Activated CD8-positive, alpha-beta T cell treated with anti-CD3 and anti-CD28 coated beads for 36 hours (primary cell): ENCODE measurements at places on chromosomes 7 and 10.

DNA sequence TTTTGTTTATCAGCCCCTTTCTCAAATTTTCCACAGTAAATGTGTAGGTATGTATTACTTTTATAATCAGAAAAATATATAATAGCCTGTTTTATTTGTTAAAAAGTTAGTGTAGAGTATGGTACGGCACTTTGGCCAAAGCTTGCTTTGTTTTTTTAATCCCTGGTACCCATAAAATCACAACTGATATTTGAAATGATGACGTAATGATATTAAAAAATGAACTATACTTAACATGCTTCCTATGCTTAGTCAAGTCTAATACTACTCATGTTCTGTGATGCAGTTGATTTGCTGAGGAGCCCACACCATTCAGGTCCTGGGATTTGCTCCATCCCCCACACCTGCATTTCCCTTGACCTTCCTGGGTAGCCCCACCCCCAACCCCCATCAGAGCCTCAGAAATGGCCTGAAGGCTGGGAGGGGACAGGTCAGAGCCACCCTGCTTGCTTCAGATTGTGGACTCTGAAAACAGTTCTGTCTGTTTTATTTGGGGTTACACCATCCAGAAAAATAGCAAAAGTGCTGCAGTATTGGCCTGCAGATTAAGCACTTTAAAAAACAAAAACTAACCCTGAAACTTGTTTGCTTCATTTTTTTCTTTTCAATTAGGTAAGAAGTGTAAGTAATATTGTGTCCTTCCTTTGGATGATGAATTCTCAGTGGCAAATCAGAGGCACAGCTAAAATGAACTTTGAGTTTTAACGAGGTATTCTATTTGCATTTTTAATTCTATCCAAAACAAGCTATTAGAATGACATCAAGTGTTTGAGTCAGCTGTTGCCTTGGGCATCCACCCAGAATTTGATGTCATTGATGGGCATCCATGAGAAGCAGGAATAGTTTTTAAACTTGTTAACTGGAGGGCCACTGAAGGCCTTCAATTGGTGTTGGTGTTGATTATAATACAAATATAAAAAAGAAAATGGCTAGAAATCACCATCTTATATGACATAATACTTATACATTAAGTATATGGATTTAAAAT lies 23.3 kb downstream of the PLCE1 start:
- DNase-seq, result no peak

DNA sequence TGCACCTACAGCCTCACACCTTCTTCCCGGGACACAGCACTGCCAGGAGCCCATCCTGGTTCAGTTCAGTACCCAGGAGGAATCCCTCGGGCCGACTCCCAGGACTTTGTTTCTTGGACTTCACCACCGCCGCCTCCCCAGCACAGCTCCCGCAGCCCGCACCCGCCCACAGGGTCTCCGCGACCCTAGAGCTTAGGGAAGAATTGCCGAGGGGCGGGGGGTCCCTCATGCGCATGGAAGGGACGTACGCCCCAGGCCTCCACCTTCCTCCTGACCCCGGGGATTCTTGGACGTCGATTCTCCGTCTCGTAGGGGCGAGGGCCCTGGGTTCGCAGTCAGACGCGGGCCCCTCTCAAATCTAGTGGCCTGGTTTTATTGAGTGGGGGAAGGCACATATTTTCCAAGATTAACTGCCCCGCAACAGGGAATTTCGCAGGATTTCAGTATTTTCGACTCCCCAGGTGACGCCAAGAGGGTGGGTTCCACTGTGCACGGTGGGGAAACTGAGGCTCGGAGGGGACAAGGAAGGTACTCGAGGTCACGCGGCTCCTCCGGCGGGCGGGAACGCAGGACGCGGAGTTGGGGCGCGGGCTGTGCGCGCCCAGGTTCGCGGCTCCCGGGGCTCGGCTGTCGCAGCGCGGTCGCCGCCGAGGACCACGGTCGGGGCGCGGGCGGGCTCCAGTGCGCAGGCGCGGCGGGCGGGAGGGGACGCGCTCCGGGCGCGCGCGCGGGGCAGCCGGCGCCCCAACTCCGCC lies at the start of gene ADCY1:
ADCY1 (plus strand) TSS at position 708 of the 755 bp plus-strand sequence. CDS start 176 bp downstream, outside the sequence.
- DNase-seq, result no peak

GRCh38 chr7:155789001-155789725 lies 23.1 kb downstream of the SHH start:
- no peak for DNase-seq

DNA sequence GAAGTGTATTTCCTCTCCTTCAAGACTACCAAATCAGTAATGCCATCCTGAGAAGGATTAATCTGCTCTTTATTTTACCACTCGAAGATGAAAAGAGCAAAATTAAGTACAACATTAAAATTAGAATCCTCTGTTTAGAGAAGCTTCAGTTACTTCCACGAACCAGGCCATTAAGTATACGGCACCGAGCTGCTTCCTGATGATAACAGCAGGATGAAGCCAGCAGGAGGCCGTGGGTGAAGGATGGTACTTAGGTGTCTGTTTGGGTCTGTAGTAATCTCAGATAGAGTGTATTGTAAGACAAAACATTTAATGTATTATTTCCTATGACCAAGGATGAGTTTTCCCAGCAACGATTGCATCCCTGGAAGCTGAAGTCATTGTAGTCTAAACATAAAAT lies 362.8 kb downstream of the SFMBT2 start:
- DNase-seq, result no peak

- DNase-seq, result no peak
These were observed 111.4 kb upstream of the GLCCI1 start for GRCh38 chr7:7857143-7857583.

DNA sequence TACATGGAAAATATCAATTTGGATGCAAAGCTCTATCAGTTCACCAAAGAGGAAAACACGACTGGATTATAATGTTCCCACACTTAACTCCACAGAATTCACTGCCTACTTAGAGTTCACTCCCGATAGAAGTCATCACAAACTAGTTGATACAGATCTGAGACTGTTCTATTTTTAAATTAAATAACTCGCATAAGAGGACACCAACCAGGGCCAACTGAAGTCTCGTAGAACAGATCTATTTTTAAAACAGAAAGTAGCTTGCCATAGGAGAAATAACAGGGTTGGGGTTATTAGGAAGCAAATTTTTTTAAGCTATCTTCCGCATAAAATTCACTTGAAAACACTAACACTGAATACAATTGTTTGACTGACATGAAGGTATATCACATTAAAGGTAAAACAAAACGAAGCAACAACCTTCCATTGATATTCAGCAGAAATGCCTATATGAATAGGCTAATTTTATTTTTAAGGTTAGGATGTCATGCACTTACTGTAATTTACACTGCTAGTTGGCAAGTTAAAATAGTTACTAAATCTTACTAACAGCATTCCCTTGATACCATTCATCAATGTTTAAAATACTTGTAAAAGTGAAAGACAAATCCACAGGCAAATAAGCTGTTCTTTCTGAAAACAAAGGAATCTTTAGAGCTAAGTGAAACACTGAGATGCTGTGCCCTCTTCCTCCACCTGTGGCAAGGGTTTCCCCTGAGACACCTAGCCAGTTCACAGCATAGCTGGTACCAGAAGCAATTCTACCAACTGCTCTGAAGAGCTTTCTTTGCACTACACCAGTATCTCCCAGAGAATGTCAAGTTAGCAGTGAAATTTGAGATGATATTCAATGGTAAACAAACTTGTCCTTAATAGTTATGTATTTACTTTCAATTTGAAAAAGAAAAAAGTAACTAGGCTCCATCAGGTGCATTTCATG lies 186.7 kb upstream of the ANK3 start:
- DNase-seq, result no peak

DNA sequence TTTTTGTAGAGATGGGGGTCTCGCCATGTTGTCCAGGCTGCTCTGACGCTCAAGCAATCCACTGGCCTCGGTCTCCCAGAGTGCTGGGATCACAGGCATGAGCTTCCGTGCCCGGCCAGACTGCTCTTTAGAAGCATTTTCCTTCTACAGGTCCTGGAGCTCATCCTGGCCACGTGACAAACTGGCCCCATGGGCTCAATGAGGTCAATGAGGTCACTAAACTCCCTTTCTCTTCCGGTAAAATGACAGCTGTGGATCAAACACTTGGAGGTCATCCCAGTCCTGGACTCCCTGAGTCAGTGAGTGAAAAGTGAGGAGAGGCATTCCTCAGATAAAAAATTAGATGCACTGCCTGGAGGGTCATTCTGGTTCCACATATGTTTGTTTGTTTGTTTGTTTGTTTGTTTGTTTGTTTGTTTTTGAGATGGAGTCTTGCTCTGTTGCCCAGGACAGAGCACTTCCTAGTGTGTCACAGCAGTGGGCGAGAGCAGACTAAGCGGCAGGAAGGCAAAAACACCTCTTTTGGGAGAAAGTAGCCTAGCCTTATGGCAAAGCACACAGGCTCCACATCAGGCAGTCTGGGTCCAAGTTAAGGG lies 134.9 kb downstream of the TNS3 start:
- DNase-seq, result no peak

DNA sequence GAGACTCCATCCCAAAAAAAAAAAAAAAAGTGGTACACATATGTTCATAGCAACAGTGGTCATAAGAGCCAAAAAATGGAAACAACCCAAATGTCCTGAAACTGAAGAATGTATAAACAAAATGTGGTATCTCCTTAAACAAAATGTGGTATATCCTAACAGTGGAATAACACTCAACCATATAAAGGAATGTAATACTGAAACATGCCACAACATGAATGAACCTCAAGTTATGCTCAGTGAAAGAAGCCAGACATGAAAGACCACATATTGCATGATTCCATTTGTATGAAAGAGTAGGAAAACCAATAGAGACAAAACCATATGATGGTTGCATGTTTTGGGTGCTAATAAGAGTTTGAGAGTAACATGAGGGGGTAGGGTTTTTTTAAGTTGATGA lies 3.1 kb downstream of the GJC3 start:
- no peak for DNase-seq

DNA sequence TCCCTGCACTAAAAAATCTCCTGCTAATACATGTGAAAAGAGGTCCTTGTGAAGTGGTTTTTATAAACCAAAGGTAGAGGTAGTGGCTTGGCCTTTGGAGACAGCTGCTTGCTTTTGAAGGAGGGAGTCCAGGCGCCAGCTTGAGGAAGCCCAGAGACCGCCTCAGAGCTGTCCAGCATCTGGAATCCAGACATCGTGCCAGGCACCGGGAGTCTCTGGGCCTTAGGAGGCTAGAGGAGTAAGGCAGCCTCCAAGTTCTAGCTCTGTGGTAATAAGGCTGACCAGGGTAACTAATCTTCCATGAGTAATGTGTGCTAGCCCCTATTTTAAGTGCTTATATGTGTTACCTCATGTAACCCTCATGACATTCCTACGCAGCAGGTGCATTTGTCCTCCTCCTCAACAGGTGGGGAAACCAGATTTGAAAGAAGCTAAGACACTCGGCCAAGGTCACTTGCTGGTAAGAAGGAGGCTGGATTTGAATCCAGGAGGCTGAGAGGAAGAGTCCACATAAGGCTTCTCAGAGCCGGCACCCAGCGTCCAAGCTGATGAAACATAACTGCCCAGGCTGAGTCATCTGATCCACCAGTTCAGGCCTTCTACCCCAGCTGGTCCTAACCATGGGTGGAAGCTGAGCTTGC lies 26.1 kb downstream of the PRLHR start:
- DNase-seq, result no peak

GRCh38 chr10:88805361-88805760 lies 2.8 kb downstream of the LIPM start:
- no peak for DNase-seq

GRCh38 chr10:127840884-127841283 lies 51.9 kb downstream of the CLRN3 start:
- no peak for DNase-seq
